NCI-H187 (cell line): ENCODE measurements at places on chromosomes 12 and 14.
A peak's percentile ranks its signal among the peaks of the same experiment; 100 is the strongest.

DNA sequence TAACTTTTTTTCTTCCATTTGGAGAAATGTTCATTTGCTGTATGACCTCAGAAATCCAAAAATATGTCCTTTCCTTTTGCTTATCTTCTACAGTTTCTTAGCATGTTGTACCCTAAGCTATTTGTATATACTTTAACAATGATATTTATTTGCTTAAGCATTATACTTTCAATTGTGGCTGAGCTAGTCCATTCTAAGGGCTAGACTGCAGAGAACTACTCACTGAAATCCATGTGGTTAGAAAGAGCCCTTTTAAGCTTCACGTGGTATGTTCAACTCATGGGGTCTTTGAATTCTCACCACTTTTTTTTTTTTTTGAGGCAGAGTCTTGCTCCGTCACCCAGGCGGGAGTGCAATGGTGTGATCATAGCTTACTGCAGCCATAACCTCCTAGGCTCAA is 122.5 kb downstream of the HMGA2 start:
- no peak for DNase-seq

DNA sequence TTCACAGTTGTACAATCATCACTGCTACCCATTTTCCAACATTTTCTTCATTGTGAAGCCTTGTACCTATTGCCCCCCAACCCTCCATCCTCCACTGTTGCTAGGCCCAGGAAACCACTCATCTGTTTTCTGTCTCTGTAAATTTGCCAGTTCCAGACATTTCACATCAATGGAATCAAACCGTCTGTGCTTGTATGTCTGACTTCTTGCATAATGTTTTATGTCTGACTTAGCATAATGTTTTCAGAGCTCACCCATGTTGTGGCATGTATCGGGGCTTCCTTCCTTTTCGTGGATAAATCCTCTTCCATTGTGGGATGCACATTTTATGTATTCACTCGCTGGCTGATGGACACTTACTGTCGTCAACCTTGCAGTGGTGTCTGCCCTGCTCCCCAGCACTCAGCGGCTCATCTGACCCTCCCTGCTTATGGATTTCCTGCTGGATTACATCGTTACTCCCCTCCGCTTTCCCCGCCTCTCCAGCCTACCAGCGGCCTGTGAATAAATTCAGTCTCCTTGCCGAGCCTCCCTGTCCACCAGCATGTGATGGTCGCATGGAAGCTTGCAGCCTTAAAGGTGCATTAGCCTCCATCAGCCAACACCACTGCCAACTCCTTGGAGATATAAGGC is 727.6 kb upstream of the TMEM132C start:
- no peak for DNase-seq

- no peak for DNase-seq
These were observed 1096.0 kb upstream of the FLRT2 start for GRCh38 chr14:84433961-84434360.

DNA sequence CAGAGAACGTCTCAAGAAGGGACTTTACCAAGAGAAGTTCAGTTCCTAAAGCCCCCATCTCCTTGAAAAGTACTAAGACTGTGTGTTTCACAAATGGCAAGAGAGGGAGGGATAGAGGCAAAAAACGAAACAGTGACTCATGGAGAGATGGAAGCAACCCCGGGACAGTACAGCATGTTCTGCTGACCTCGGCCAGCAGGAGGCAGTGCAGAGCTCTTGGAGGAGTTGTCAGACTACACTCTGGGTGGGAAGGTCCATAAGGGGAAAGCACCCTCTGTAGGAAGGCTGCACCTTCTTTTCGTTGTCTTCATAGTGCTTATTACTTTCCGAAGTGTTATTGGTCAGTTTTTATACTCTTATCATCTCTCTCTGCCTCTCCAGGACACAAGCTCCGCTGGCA is 525.2 kb upstream of the CCDC196 start:
- DNase-seq: peak; percentile 23

DNA sequence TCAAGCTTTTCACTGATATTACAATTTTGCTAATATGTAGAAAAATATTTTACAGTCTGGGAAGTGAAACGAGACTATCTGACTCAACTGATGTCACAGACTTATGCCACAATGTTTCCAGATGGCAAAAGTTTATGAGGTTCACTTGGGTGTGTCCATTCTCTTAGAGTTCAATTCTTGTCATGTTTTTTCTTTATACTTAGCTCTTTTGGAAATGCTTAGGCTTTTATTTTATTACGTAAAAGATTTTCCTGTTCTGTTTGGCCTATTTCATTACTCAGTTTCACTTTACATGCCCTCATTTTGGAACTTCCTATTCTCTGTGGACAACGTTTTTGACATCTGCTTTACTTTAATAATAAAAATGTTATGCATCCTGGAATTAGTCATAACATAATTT is 2.1 kb upstream of the PDZRN4 start:
- no peak for DNase-seq

- no peak for DNase-seq
These were observed 100.1 kb downstream of the DYRK2 start for GRCh38 chr12:67748743-67749040.

DNA sequence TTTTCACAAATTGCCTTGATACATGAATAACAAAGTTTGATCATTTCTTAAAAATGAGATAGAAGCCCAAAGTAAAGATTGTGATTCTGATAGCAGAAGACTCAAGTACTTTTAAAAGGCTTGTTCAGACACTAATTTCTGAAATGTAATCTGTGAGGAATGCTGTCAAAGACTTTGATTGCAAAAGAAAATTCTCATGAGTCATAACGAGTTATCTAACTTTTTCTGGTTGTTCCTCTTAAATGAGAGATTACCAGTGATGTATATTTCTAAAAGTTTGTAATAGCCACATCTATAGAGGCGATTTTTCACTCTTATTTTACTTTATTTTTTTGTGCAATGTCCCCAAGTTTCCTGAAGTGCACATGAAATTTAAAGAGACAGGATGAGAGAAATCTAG is 7.0 kb downstream of the PYGL start:
- DNase-seq: no peak

GRCh38 chr12:57535764-57536596 is 11.0 kb downstream of the DCTN2 start:
- DNase-seq: no peak

DNA sequence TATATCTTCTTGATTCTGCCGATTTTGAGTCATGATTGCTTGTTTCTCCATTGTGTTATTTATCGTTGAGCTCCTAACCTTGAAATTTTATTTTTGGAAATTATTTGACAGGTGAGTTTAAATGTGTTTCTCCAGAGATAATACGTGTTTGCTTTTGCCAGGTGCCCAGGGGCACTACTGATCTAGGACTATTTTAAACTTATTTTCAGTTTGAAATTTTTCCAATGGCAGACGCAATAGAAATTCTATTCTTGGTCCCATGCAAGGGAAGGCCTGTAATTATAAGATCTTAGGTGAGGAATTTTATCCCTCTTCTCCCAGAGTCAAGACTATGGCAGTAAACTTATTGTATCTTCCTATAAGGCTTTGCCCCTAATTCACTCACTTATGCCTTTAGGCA is 252.8 kb downstream of the AEBP2 start:
- DNase-seq: no peak

DNA sequence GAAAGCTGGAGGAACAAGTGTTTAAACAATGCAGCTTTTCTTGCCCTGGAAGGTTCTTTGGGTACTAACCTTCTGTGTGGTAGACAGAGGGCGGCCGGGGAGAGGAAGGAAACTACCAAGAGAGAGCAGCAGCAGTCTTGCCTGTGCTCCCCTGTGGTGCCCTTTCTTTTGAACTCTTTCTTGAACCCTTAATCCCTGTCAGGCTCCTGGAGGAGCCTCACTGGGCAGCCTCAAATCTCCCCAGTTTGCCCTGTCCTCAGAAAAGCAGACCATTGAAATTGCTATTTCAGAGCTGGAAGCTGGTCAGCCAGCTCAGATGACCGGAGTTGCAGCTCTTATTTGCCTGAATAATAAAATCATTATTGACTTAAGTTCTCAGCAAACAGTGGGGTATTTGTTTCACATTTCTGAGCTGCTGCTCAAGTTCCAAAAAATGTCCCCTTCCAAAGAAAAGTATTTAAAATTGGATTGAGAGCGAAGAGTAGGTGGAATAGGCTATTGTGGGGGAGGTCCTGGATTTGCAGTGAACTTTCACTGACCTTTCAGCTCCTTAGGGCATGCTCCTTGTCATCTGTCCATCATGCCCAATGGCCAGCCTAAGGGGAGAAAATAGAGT is 42.1 kb upstream of the RNASE3 start:
- DNase-seq: no peak

- no peak for DNase-seq
These were observed 19.4 kb upstream of the OR4K5 start for GRCh38 chr14:19900999-19901398.

GRCh38 chr14:51596488-51597117 is 55.1 kb upstream of the FRMD6 start:
- no peak for DNase-seq

GRCh38 chr12:62194616-62195015 is 65.6 kb upstream of the USP15 start:
- DNase-seq: no peak

DNA sequence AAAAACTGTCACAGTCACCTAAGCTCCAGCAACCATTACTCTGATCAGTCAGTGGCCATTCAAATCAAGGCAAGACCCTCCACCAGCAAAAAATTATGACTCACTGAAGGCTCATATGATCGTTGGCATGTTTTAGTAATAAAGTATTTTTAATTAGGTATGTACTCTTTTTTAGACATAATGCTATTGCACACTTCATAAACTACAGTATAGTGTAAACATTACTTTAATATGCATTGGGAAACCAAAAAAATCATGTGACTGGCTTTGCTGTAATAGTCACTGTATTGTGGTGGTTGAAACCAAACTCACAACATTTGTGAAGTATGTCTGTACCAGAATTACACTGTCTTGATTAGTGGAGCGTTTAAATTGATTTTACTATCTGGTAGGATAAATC is 134.5 kb upstream of the GARIN6 start:
- DNase-seq: no peak

- no peak for DNase-seq
These were observed 1252.6 kb downstream of the TMEM121 start for GRCh38 chr14:106778986-106779385.

DNA sequence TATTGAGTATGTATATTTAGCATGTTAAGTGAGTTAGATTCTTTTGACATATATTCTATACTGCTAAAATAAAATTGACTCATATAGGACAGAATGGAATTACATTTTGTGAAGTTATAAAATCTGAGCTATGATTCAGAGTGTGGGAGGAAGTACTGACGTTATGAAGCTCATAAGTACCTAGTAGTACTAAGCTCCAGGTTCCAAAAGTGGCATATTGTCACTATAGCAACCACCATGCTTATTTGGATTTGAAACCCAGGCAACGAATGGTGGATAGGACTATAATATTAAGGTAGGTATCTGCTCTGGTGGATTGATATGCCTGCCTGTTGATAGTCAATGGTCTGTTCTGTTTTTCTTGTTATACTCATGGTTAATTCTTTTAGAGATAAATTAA is 2.2 kb upstream of the FBXO33 start:
- no peak for DNase-seq

DNA sequence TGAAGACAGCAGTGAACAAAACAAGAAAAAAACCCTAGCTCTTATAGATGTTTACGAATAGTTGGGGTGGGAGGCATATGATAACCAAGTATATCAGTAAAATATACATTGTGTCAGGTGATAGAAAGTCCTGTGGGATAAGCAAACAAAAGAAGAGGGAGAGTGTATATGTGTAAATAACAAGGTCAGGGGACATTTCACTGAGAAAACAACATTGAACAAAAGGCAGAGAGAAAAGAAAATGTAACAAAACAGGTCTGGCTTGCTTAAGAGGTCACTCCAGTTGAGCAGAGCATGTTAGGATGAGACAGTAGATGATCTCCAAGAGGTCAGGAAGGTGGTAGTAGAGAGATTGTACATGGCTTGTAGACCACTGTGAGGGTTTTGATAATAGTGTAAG is 304.1 kb downstream of the ACSS3 start:
- DNase-seq: no peak

GRCh38 chr12:113359133-113359938 is 949 bp downstream of the PLBD2 start:
- DNase-seq: no peak

DNA sequence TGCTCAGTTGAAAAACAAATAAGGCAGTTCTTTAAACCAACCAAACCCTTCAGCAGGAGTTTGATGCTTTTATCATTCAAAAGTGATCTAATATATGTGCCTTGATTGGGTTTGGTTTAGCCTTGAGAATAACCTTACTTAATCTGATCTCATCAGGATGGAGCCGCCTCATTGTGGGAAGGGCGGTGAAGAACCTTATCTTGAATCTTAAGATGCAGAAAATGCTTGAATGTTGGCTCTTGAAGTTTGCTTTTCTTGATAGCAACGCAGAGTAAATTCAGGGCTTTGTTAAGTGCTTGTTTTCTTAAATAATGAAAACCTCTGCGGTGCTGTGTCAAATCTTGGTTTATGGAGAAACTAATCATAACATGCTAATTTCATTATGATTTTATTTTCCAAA is 138.2 kb downstream of the MON2 start:
- no peak for DNase-seq

DNA sequence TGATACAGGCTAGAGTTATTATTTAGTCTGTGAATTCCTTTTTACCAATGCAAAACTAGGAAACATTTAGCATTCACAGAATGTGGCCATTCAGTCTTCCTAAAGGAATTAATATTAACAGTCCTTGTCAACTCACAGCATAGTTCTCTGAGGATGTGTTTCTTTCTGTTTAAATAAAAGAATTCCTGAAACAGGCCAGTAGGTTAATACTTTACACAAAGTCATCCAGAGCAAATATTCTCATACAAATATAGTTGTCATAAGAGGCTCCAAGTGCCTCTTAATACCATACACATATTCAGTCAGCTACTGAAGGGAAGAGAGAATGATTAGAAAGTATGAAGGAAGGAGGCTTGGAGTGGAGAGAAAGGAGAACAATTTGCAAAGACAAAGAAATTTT is 120.1 kb downstream of the LMNTD1 start:
- no peak for DNase-seq

- no peak for DNase-seq
These were observed 46.7 kb downstream of the GXYLT1 start for GRCh38 chr12:42097971-42098370.

DNA sequence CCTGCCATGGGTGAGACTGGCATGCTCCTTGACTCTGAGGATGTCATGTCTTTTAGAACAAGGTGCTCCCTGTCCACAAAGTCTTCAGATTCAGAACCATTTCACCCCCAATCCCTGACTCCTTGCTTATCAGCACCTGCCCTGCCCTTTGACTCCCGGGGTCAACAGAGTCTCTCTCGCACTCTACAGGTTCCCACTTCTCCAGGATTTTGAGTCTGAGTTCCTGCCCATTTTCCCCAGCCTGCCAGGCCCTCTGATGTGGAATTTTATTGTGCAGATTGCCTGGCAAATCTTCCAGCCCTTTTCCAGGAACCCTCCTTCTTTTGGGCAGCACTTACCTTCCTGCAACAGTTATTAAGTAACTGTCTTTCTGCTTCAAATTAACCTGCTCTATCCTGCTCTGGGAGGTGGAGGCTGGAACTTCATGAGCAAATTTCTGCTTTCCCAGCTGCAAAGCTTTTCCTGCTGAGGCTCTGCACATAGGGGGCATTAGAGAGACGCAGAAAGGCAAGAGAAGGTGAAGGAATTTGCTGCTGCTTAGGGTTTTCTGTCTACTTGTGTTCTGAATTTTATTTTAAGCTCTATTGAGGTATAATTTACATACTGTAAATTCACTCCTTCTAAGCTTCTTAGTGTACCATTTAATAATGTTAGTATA is 259.1 kb downstream of the PCNX1 start:
- no peak for DNase-seq
